Aorta (tissue), 5 donors: ENCODE measurements at places on chromosomes 2 and 18. TPM values are rescaled to one million over a fixed set of nuclear protein-coding genes. Genes with fewer than 3 reads are reported as not detected.

Gene ALPP
- not detected for total RNA-seq

Gene CRACDL
- total RNA-seq: 6.0 TPM

Gene RUFY4
- total RNA-seq: 0.39 TPM

Gene WNT6
- 0.88 TPM for total RNA-seq

Gene FKBP1B
- 7.3 TPM for total RNA-seq

Gene VIL1
- not detected for total RNA-seq

- no peak overlapping the region for H3K27ac ChIP-seq
- no peak overlapping the region for H3K4me3 ChIP-seq
- H3K27me3 ChIP-seq: no peaks in the 10 kb centered on the region
These were observed 15.5 kb downstream of the FAM178B start for GRCh38 chr2:96970910-96971309.

DNA sequence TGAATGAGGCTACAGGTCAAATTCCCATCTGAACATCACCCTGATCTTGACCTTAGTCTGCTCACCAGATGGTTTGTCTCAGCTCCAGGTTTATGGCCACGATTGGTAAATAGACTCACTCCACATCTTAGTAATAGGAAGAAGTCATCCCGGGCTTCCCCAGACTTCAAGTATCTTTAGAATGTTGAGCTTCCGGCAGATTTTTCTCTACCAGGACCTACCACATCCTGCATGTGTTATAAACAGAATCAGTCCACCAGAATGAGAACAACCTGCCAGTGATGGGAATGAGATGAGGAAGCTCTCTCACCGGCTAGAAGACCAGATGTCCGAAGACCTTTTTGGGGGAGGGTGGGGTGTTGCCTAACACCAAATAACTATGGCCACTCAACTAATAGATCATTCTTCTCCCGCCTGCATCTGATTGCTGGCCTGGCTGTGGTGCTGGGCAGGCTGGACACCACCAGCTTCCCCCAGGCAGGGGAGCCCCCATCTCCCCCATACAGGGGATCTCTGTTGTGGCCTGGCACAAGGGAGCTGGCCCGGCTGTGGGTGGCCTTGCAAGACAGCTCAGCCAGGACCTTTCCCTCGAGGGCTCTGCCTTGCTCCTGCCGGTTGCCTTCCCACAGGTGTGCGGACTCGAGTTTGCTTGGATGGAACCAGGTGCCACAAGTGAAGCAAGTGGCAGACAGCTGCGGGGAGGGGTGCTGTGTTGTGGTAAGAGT is 88.5 kb downstream of the SH3RF3 start:
- H3K4me3 ChIP-seq: no peak overlapping the region
- H3K4me1 ChIP-seq: no peaks in the 10 kb centered on the region
- H3K36me3 ChIP-seq: no peaks in the 10 kb centered on the region
- peak overlapping the region; percentile 14 for H3K27ac ChIP-seq
- no peaks in the 10 kb centered on the region for H3K27me3 ChIP-seq
- no peak for DNase-seq

DNA sequence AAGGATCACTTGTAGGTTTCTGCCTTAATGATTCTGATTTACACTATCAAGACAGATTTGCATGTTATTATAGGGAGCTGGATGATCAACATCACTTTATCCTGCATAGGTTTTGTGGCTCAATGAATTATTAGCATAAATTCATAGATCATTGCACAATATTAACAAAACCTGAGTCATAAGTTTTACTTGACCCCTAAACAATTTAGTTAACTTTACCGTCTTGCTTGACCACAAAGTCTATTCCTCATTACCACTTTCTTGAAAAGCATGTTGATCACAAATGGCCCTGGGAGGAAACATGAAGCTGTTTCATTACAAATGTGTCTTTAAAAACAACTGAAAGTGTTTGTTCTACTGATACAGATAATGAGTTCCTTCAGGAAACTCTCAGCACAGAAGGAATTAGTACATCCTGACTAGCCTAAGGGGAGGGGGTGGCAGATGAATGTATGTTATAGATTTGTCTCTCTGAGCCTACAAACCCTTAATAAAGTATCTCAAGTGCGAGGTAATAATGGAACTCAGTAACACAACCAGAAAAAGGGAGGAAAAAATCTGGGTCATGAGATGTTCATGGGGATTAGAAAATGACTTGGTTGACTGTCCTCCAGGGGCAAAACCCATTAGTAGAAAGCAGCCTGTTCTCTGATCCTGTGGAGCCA is 303.4 kb downstream of the PIK3C3 start:
- no peak for DNase-seq
- no peak overlapping the region for H3K4me3 ChIP-seq
- no peak overlapping the region for H3K27ac ChIP-seq
- H3K36me3 ChIP-seq: no peaks in the 10 kb centered on the region
- H3K27me3 ChIP-seq: no peaks in the 10 kb centered on the region

- no peak for DNase-seq
- H3K4me3 ChIP-seq: no peak overlapping the region
- no peaks in the 10 kb centered on the region for H3K36me3 ChIP-seq
- no peaks in the 10 kb centered on the region for H3K4me1 ChIP-seq
- no peak overlapping the region for H3K27ac ChIP-seq
These were observed 60.6 kb upstream of the NEDD4L start for GRCh38 chr18:57983472-57983871.

- H3K4me1 ChIP-seq: no peaks in the 10 kb centered on the region
- no peak for DNase-seq
- H3K27ac ChIP-seq: no peak overlapping the region
- H3K4me3 ChIP-seq: no peak overlapping the region
- H3K27me3 ChIP-seq: no peaks in the 10 kb centered on the region
- H3K36me3 ChIP-seq: no peaks in the 10 kb centered on the region
These were observed 48.4 kb upstream of the DSG1 start for GRCh38 chr18:31269566-31269965.

GRCh38 chr2:188580738-188581137 is 289.1 kb downstream of the GULP1 start:
- peaks cover 3% of the 10 kb centered on the region for H3K36me3 ChIP-seq
- H3K4me3 ChIP-seq: no peak overlapping the region
- H3K4me1 ChIP-seq: peaks cover 4% of the 10 kb centered on the region
- DNase-seq: peak; percentile 68
- H3K27ac ChIP-seq: peak overlapping the region; percentile 59

GRCh38 chr18:892316-892715 is 12.4 kb upstream of the ADCYAP1 start:
- H3K36me3 ChIP-seq: no peaks in the 10 kb centered on the region
- no peaks in the 10 kb centered on the region for H3K4me1 ChIP-seq
- no peak for DNase-seq
- H3K27ac ChIP-seq: no peak overlapping the region
- H3K4me3 ChIP-seq: no peak overlapping the region

DNA sequence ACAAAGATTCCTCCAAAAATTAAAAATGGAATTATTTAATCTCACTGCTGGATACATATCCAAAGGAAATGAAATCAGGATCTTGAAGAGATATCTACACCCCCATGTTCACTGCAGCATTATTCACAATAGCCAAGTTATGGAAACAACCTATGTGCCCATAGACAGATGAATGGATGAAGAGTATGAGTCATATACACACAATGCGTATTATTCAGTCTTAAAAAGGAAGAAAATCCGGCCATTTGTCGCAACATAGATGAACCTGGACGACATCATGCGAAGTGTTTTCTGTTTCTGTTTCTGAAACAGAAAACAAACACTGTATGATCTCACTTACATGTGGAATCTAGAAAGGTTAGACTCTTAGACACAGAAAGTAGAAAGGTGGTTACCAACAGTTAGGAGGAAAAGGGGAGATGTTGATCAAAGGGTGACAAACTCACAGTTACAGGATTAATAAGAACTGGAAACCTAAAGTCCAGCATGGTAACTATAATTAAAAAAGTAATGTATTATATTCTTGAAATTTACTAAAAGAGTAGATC is 87.8 kb upstream of the ERBB4 start:
- H3K36me3 ChIP-seq: no peaks in the 10 kb centered on the region
- no peak for DNase-seq
- H3K4me3 ChIP-seq: no peak overlapping the region
- no peaks in the 10 kb centered on the region for H3K27me3 ChIP-seq

- peak overlapping the region; percentile 51 for H3K27ac ChIP-seq
- no peaks in the 10 kb centered on the region for H3K27me3 ChIP-seq
- H3K36me3 ChIP-seq: peaks cover 7% of the 10 kb centered on the region
- H3K4me1 ChIP-seq: peaks cover 3% of the 10 kb centered on the region
- DNase-seq: no peak
- no peak overlapping the region for H3K4me3 ChIP-seq
These were observed 140.9 kb upstream of the RASGRP3 start for GRCh38 chr2:33335516-33335915.

DNA sequence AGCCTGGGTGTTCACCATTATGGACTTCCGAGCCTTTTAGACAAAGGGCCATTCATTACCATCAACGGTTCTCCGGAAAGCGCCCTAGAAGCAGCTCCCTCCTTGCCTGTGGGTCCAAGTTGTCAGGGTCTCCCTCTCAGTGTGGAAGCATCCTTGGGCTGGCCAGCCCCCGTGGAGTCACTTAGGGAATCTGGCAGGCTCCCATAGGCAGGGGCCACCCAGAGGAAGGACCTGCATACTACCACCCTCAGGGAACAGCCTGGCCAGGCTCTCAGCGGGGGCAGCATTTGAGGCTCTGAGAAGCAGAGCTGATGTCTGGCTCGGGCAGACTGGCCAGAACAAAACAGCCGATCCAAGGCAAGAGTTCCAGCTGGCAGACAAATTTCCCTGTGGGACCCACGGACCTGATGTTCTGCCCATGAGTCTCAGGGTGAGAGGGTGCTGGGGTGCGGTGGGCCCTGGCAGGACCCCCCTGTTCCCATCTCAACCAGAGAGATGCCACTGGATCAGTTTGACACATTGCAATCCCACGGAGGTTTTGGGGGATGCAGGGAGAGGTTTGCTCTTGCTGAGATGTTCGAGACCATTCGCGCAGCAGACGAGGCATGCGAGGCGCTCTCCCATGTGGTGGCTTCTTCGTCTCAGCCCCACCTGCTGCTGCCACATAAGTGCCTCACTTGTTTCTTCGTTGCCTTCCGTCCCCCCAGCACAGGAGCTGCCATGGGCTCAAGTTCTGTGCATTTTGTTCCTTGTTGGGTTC is 56.9 kb downstream of the ACKR3 start:
- no peaks in the 10 kb centered on the region for H3K36me3 ChIP-seq
- DNase-seq: peak; percentile 39
- no peaks in the 10 kb centered on the region for H3K4me1 ChIP-seq

GRCh38 chr18:72063001-72063400 is 481.1 kb downstream of the CBLN2 start:
- H3K27ac ChIP-seq: no peak overlapping the region
- DNase-seq: no peak
- no peaks in the 10 kb centered on the region for H3K27me3 ChIP-seq
- H3K36me3 ChIP-seq: no peaks in the 10 kb centered on the region
- no peaks in the 10 kb centered on the region for H3K4me1 ChIP-seq
- H3K4me3 ChIP-seq: no peak overlapping the region

GRCh38 chr18:8348051-8348720 is 261.1 kb upstream of the RAB12 start:
- H3K27ac ChIP-seq: no peak overlapping the region
- no peak overlapping the region for H3K4me3 ChIP-seq
- no peaks in the 10 kb centered on the region for H3K4me1 ChIP-seq
- no peaks in the 10 kb centered on the region for H3K27me3 ChIP-seq
- no peak for DNase-seq

DNA sequence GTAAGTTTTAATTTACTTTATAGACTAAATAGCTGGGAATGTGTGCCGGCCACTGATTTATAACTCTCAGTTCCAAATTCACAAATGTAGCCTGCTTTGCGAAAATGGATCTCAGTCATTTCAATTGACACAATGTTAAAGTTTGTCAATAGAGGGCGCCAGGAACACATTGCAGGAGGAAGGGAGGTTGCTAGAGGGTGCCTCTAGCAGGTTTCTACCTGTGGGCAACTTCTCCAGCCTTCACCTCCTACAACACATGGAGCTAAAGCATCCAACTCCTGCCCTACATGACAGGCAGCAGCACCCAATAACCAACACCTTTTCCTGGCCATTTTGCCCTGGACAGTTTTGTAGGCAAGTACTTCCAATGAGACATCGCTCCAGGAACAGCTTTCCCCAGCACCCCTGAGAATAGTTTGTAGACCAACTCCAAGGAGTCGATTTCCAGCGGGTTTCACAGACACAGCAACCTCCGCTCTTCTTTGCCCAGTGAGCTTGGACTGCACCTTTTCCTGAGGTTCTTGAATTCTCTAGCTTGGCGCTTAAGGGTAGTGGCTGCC is 784.8 kb upstream of the CDH2 start:
- no peaks in the 10 kb centered on the region for H3K27me3 ChIP-seq
- H3K27ac ChIP-seq: no peak overlapping the region
- no peak for DNase-seq
- no peak overlapping the region for H3K4me3 ChIP-seq
- no peaks in the 10 kb centered on the region for H3K36me3 ChIP-seq

DNA sequence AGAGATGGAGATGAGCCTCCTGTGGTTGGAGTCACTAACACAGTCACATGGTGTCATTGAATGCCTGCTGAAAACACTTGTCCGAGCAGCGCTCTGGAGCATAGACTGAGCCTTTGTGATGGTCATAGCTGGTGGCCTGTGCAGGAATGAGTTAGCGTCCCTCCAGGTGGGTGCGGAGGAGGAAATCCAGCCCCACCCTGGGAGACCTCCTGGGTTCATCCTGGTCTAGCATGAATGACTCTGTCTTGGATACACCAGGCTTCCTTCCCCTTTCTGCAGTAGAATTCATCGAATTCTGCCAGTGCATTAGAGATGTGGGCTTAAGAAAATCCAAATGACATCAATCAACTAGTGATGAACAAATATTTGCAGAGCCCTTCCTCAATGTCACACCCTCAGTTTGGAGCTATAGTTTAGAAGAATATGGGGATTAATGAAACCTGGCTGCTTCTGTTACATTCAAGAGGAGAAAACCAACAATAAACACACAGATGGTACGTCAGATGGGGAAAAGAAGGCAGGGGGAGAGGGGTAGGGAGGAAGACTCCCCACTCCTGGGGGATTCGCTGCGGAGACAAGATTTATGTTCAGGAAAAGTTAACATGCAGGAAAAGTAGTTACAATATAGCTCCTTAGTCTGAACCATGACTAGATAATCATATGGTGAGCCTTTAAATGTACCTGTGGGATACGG is 136.7 kb downstream of the DDX1 start:
- H3K4me1 ChIP-seq: no peaks in the 10 kb centered on the region
- H3K27me3 ChIP-seq: no peaks in the 10 kb centered on the region
- H3K4me3 ChIP-seq: no peak overlapping the region
- no peak for DNase-seq

GRCh38 chr2:228839421-228839876 is 431.6 kb downstream of the PID1 start:
- DNase-seq: no peak
- H3K36me3 ChIP-seq: no peaks in the 10 kb centered on the region
- no peaks in the 10 kb centered on the region for H3K27me3 ChIP-seq
- no peak overlapping the region for H3K4me3 ChIP-seq
- no peak overlapping the region for H3K27ac ChIP-seq

GRCh38 chr2:67548317-67549201 is 151.4 kb downstream of the ETAA1 start:
- H3K27ac ChIP-seq: no peak overlapping the region
- H3K36me3 ChIP-seq: no peaks in the 10 kb centered on the region
- DNase-seq: no peak
- H3K4me1 ChIP-seq: no peaks in the 10 kb centered on the region

- no peak overlapping the region for H3K4me3 ChIP-seq
- H3K27me3 ChIP-seq: no peaks in the 10 kb centered on the region
- no peaks in the 10 kb centered on the region for H3K4me1 ChIP-seq
- H3K36me3 ChIP-seq: no peaks in the 10 kb centered on the region
These were observed 176.6 kb downstream of the DYSF start for GRCh38 chr2:71629771-71630453.

GRCh38 chr2:15554525-15555218 is 6.5 kb downstream of the NBAS start:
- H3K4me1 ChIP-seq: no peaks in the 10 kb centered on the region
- no peak overlapping the region for H3K4me3 ChIP-seq
- no peak overlapping the region for H3K27ac ChIP-seq

- H3K4me1 ChIP-seq: no peaks in the 10 kb centered on the region
- H3K36me3 ChIP-seq: no peaks in the 10 kb centered on the region
- peak; percentile 60 for DNase-seq
These were observed 36.8 kb upstream of the GPR17 start for GRCh38 chr2:127609031-127609751.
